PC-3 (cell line): ENCODE measurements at places on chromosomes 4 and X. TPM values are rescaled to one million over a fixed set of nuclear protein-coding genes. Genes with fewer than 3 reads are reported as not detected.

- peak; percentile 85 for DNase-seq
Measured at GRCh38 chrX:24395775-24396174, 35.3 kb downstream of the SUPT20HL1 start.

GRCh38 chrX:135981010-135981409, 4.2 kb upstream of the SLC9A6 start:
- DNase-seq = no peak

- DNase-seq = no peak
Measured at GRCh38 chrX:10630320-10630719, 9.9 kb upstream of the MID1 start.

Gene MFAP3L
- 0.40 and 0.47 TPM in 2 replicates for total RNA-seq

Gene FATE1
- not detected in 2 replicates for total RNA-seq

Gene FHDC1
- 0.95 and 2.2 TPM in 2 replicates for total RNA-seq

Gene DUSP21
- total RNA-seq = not detected in 2 replicates
